ENCODE measurements at places on chromosomes 3 and 15.

- ATAC-seq = peak; percentile 85
These were observed 922 bp downstream of the ADPRH start for GRCh38 chr3:119580067-119580760.

- no peak for ATAC-seq
These were observed 95.3 kb downstream of the SLC9A9 start for GRCh38 chr3:143753006-143753405.

- no peak for ATAC-seq
These were observed 1.2 kb upstream of the TCAIM start for GRCh38 chr3:44337248-44337785.

GRCh38 chr3:53075743-53076140, 29.9 kb upstream of the SFMBT1 start:
- ATAC-seq = no peak

DNA sequence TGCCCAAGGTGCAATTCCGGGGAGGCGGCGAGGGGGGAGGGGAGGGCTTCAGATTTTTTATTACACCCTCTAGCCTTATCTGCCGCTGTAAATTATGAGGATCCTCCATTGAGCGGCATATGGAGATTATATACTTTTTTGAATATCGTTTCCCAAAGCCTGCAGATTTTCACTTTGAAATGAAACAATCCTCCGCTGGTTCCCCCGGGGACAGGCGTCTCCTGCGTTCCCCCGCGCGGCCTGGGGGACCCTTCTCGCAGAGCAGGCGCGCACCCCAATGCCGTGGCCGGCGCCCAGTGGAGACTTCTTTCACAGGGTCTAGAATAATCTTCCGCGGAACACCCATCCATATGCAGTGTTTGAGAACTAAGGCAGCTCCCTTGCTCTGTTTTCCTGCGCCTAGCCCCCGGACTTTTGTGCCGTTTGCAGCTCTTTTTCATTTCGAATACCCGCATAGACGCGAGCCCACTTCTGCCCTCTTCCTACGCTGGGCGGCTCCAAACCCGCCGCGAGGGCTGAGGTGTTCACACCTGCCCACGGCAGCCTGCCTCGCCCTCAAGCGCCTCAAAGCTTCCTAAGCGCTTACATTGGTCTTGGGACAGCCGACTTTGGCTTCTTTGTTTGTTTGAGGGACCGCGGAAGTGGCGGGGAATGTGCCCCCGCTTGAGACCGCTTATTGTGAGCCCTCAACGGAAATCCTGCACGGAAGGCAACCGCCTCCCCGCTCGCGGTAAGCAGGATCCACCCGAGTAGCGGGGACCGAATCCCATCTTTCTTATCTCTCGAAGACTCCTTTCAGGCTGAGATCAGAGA, 7.5 kb downstream of the SOX14 start:
- no peak for ATAC-seq

- no peak for ATAC-seq
These were observed 160.4 kb downstream of the UACA start for GRCh38 chr15:70602834-70603560.

- ATAC-seq = no peak
These were observed 11.6 kb downstream of the GPR160 start for GRCh38 chr3:170049146-170050000.

DNA sequence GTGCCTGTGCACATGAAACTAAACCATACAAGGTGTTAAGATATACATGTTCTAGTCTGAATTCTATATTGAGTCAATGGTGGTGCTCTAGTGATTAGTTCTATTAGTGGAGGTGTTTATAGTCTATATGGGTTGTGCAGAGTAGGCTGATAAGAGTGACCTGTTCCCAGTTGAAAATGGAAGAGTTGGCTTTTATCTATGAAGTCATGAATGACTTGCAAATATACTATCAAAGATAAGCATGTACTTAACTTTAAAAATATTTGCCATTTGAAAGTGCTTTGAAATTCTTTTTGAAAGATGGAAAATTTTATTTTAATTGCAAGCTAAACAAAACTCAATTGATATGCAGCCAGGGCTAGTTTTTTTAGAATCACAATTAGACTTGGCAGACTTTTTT, 150.6 kb upstream of the SGO1 start:
- no peak for ATAC-seq

GRCh38 chr15:61141497-61142125, 87.5 kb downstream of the RORA start:
- no peak for ATAC-seq

- ATAC-seq = no peak
These were observed 63.6 kb downstream of the PCSK6 start for GRCh38 chr15:101425787-101426365.

DNA sequence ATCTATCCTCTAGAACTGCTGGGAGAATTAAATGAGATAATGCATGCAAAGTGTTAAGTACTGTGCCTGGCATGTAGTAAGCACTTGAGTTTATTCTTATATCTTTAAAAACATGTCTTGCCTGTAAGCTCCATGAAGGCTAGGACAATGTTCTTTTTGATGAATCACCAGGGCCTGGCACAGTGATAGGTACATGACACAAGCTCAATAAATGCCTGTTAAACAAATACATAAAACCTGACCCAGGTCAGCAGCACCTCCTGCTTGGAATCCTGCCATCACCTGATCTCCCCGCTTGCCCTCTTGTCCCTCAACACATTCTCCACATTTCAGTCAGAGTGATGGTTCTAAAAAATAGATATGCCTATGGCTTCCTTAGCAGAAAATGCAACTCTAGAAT, 186.8 kb downstream of the CHST2 start:
- ATAC-seq = no peak

DNA sequence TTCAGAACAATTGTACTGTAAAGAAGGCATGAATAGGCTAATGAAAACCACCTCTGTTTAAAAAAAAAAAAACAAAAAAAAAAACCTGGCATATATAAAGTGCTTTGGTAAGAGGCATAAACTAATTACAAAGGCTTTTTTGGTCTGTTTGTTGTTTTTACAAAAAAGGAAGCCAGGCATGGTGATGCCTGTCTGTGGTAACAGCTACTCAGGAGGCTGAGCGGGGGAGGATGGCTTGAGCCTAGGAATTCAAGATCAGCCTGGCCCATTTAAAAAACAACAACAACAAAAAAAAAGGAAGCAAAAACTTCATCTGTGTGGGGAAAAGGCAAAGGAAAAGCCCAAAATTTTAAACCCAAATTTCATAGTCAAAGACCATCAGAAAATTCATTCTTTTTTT, 47.0 kb downstream of the OSBPL10 start:
- ATAC-seq = no peak

DNA sequence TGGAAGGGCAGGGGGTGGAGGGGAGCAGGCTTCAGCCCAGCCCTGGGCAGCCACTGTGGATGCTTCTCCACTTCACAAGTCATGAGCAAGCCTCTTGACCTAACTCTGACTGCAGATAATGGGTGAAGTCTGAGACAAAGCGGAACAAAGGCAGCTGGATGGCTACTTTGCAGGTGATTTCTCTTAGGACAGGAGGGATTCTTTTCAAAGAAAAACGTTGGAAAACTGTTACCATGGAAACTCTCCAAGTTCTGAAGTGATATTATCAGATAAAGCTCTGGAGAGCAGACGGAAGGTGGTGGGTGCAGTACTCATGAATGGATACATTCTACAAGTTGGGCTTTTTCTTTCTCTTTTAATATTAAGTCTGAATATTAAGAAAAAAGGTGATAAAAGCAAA, 254.2 kb upstream of the SLCO3A1 start:
- ATAC-seq = no peak

DNA sequence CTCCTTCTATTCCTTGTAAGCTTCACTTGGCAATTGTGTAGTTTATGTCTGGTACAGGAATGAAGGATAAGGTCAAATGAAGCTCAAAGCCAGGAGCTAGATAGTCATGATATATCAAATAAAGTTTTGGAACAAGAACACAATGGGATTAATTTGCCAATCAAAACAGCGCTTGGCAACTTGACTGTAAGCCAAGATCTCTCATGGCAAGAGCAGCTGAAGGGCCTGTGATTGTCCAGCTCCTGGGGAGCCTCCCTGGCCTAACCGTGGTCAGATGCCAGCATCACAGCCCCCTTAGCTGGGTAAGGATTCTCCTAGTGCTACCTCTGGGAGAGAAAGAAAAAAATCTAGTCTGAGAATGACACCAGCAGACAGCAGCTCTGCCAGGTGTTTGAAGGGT, 97.2 kb downstream of the LIPC start:
- ATAC-seq = no peak

- no peak for ATAC-seq
These were observed 96.0 kb upstream of the PHLDB2 start for GRCh38 chr3:111763001-111763471.

- ATAC-seq = no peak
These were observed 88.0 kb downstream of the CRTC3 start for GRCh38 chr15:90617668-90618097.

DNA sequence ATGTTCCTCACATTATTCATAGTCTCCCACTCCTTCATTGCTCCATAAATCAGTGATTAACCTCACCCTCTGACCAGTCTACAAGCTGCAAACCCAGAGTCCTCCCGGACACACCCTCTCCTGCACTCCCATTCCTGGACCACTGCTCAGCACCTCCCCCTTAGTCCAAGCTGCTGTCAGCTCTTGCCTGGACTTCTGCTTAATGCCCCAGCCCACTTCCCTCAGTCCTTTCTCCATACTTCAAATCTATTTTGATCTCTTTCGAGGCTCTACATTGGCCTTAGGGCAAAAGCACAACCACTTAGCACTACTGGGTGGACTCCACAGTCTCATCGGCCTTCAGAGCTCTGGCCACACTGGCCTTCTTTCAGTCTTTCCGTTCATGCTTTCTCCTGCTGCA, 79.4 kb upstream of the FAM98B start:
- ATAC-seq = no peak

DNA sequence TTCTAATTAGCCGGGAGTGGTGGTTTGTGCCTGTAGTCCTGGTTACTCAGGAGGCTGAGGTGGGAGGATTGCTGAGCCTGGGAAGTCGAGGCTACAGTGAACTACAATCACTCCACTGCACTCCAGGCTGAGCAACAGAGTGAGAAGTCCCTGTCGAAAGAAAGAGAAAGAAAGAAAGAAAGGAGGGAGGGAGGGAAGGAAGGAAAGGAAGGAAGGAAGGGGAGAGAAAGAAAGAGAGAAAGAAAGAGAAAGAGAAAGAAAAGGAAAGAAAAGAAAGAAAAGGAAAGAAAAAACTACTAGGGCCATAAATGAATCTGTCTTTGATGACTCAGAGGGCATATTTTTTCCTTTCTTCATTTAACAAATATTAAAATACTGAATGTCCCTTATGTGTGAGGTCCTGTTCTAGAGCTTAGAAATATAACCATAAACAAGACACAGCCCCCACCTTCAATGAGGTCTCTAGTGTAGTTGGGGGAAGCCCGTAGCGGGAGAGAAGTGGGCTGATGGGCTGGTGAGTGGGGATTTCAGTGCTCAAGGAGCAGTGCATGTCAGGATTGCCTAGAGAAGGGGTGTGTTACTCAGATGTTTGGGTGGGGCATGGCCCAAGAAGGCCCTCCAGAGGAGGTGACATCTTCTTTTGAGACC, 35.2 kb upstream of the PIAS1 start:
- ATAC-seq = no peak

DNA sequence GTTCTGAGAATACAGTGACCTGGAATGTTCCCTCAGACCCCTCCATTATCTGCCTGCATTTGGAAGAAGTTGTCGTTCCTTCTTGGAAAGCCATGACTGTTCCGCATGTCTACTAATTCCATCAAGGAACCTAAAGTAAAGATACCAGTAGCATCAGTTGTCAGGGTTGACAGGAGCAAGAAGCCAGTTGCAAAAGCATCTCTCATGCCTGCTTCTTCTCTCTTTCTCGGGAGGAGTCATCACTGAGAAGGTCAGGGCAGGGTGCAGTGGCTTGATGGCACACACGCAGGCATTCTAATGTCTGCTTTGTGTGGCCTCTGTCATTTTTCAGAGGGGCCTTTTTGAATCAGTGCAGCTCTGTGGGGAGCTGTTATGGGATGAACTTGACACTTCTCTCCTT, 276.6 kb upstream of the TPM1 start:
- ATAC-seq = no peak

- no peak for ATAC-seq
These were observed 33.3 kb upstream of the PAQR5 start for GRCh38 chr15:69265347-69265955.

DNA sequence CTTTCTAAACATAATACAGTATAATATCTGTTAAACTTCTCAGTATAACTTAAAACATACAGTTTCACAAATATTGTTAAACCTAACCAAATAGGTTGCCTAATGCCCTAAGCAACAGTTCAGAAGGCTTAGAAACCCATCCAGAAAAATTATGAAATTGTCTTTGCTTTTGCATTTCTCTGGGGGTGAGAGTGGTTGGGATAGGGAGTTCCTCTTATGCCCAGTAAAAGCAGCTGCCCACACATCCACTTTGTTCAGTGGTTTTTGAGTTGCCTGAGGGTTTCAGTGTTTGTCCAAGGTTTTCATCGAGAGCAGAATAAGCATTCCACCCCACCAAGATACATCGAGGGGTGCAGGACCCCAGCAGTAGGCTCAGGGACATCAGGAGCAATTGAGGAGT, 179.4 kb downstream of the CDIN1 start:
- no peak for ATAC-seq

GRCh38 chr3:197791892-197792647, 1.0 kb downstream of the LRCH3 start:
- peak; percentile 64 for ATAC-seq

GRCh38 chr15:67290319-67290718, 35.7 kb downstream of the IQCH start:
- ATAC-seq = no peak

DNA sequence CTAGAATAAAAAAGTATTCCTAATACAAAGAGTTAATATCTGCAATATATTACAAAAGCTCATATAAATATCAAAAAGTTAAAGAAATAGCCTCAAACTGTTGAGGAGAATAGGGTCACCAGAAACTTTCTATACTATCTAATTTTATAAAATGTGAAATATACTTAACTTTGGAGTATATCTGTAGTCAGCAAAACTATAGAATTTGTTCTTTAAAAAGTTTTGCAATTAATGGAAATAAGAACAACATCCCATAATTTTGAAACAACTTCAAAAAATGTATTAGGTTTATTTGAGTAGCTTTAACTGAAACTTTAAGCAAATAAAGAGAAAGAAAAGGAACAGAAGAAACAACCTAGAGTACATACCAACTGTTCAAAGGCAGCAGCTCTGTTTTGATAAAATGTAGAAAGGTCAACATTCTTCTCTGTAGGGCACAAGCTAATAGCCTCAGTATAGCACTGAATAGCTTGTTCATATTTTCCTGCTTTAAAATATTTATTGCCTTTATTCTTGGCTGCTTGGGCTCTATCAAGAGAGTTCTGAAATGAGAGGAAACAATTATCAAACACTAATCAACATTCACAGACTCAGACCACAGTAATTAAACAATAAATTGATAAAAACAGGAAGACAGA, 14.3 kb downstream of the TOMM70 start:
- no peak for ATAC-seq
